Bone marrow (tissue), 2 donors: ENCODE measurements at places on chromosomes 3 and 15.

DNA sequence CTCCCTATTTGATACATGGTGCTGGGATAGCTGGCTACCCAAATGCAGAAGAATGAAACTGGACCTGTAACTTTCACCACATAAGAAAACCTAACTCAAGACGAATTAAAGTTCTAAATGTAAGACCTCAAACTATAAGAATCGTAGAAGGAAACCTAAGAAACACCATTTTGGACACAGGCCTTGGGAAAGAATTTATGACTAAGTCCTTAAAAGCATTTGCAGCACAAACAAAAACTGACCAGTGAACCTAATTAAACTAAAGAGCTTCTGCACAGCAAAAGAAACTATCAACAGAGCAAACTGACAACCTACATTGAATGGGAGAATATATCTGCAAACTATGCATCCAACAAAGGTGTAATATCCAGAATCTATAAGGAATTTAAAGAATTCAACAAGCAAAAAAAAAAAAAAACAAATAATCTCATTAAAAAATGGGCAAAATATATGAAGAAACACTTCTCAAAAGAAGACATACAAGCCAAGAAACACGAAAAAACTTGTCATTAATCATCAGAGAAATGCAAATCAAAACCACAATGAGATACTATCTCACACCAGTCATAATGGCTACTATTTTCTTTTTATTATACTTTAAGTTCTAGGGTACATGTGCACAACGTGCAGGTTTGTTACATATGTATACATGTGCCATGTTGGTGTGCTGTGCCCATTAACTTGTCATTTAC, 37.0 kb downstream of the HDGFL3 start:
- DNase-seq, result no peak

- no peak for DNase-seq
Observed at GRCh38 chr3:62970648-62971047, 95.4 kb upstream of the CADPS start.

DNA sequence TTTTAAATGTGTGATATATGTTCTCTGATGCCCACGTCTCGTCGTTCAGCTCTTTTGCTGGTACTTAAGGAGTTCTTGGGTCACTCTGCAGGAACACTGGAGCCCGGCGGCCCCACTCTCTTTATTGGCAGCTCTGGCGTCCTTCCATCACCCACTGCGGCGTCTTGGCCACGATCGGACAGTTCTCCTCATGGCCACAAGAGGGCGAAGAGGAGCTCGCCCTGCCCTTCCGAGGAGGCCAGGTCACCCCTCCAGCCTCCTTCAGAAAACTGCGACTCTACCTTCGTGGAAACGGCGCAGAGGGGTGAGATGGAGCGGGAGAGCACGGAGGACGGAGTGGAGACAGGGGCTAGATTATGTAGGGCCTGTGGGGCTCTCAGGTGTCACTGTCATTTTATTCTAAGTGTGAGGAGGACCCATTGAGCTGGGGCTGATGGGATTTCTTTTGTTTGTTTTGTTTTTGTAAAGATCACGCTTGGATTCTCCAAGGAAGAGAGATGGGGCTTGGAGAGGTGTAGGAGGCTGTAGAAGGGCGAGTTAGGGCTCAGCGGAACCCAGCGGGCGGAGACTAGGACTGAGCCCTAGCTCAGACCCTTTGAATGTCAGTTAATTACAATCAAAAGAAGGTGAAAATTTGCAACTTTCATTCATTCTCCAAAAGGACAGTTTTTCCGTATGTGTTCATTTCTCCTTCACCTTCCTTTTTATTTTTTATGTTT, 28.0 kb upstream of the GABRA5 start:
- DNase-seq, result no peak

- no peak for DNase-seq
Observed at GRCh38 chr15:47644722-47645121, 72.6 kb upstream of the SEMA6D start.

DNA sequence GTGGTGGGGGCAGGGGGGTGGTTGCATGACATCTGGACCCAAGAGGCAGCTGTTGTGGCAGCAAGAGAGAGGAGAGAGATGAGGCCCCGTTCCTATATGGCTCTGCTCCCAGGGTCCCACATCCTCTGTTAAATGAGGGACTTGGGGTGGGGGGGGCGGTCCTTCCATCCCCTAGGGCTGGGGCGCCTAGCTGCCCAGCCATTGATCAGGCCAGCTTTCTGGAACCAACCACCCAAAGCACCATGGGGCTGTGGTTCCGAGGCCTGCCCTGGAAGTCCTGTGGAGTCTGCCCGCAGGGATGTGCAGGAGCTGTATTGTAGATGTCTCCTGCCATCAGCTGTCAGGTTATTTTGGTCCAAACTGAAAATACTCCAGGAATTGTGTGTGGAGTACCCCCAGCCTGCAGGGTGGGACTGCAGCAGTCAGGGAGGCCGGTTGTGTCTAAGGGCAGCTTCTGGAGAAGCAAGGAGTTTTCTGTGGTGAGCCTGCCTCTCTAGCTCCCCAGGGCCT, 5.2 kb downstream of the FURIN start:
- DNase-seq, result no peak

GRCh38 chr3:171525437-171525836, 65.2 kb upstream of the TNIK start:
- no peak for DNase-seq

DNA sequence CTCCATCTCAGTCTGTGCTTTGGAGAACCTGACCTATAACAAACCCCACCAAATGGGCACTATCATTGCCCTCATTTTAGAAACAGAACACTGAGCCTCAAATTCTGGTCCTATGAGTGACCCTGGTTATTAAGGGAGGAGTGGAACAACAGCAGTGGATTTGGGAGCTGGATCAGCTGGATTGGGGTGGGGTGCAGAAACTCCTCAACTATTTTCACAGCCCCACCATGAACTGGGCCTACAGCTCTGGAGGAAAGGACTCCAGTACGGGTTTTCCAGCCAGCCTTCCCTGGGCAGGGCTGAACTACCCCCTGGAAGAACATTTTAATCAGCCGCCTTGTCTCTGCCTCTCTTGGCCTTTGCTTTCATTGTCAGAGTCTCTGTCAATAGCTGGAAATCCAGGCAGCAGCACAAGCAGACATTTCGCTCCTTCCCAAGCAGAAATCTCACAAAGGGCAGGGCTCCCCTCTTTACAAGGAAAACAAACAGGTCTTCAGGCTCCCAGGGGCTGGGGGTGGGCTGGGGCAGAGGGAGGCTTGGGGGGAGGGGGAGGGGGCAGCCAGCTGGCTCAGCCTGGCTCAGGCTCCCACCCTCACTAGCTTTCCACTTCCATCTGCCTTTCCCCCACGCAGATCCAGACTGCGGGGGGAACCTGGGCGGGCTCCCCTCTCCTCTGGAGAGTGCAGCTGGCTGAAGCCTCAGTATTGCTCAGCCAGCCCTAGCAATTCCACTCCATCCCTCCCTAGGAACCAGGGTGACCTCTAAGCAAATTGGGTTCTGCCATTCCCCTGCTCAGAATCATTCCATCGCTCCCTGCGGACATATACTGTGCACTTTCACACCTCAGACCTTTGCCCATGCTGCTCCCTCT, 13.7 kb upstream of the TLE3 start:
- DNase-seq, result no peak

DNA sequence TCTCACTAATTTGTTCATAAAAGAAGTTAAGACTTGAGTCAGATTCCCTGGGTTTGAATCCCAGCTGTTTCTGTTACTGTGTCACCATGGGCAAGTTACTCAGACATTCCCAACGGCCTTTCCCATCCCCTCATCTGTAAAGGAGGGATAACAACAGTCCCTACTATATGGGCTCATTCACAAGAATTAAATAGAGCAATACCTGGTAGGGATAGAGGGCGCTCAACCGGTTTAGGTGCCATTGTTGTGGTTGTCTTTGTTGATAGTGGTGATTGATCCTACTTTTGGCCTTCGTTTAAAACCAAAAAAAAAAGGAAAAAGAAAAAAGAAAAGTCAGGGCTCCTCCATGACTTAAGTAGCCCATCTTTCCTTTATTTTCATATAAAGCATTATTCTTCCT, 563.1 kb downstream of the GRM7 start:
- no peak for DNase-seq

DNA sequence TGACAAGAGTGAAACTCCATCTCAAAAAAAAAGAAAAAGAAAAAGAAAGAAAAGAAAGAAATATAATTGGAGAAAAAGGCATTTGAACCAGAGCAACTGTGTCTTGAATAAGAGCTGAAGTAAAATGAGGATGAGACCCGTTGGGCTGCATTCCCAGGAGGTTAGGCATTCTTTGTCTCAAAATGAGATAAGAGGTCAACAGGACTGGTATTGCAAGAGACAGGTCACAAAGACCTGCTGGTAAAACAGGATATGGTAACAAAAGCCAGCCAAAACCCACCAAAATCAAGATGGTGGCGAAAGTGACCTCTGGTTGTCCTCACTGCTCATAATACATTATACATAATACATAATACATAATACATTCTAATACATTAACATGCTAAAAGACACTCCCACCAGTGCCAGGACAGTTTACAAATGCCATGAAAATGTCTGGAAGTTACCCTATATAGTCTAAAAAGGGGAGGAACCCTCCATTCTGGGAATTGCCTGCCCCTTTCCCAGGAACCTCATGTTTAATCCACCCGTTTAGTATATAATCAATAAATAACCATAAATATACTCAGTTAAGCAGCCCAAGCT, 8.6 kb upstream of the TIPIN start:
- DNase-seq, result no peak

GRCh38 chr3:150371741-150372254, 36.3 kb upstream of the TSC22D2 start:
- no peak for DNase-seq

GRCh38 chr15:42832576-42832975, 88.0 kb downstream of the TTBK2 start:
- DNase-seq, result no peak

DNA sequence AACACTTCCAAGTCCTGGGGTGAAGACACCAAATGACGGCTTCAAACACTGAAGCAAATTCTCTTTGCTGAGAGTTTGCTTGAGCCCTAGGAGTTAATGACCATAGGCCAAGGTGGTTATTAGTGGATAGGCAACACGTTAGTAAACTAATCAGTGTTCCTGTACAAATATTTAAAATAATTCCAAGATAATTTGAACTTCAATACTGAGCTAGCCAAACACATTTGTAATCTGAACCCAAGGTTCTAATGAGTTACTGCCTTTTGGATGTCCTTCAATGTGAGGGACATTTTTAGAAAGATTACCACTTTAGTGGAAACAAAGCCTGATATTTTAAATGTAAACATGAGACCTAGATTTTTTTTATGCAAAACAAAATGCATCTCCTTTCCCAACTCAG, 94.6 kb downstream of the THRB start:
- no peak for DNase-seq

- no peak for DNase-seq
Observed at GRCh38 chr3:50442945-50443579, 60.4 kb downstream of the CACNA2D2 start.

GRCh38 chr3:10023587-10024310, 2.5 kb upstream of the FANCD2 start:
- no peak for DNase-seq

- peak; percentile 78 for DNase-seq
Observed at GRCh38 chr15:81023483-81024264, 23.0 kb downstream of the TLNRD1 start.

GRCh38 chr3:48000212-48000611, 16.0 kb downstream of the MAP4 start:
- DNase-seq, result no peak

DNA sequence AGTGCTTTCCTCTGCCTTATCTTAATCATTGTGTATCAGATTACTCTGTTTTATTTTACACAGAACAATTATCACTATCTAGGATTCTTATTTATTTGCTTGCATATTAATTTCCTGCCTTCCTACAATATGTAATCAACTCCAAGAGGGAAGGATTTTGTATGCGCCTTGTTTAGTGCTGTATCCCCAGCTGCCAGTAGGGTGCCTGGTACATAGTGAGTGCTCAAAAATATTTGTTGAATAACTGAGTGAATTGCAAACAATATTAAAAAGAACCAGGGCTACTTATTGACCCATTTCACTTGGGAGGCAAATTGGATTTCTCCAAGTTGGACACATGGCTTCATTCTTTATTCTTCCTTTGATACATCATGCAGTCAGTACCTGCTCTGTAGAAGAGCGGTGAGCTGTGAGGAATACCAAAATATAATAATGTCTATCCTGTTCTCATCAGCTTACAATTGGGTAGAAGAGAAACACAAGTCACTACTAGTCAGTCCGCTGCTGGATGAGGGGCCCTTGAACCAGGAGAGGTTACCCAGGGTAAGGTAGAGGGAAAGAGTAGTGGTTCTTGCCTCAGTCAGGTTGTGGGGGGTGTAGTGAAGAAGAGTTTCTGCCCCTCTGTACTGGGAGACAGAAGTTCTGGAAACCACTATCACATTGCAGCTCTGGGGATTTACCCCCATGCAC, 233.9 kb upstream of the ZBTB20 start:
- no peak for DNase-seq

DNA sequence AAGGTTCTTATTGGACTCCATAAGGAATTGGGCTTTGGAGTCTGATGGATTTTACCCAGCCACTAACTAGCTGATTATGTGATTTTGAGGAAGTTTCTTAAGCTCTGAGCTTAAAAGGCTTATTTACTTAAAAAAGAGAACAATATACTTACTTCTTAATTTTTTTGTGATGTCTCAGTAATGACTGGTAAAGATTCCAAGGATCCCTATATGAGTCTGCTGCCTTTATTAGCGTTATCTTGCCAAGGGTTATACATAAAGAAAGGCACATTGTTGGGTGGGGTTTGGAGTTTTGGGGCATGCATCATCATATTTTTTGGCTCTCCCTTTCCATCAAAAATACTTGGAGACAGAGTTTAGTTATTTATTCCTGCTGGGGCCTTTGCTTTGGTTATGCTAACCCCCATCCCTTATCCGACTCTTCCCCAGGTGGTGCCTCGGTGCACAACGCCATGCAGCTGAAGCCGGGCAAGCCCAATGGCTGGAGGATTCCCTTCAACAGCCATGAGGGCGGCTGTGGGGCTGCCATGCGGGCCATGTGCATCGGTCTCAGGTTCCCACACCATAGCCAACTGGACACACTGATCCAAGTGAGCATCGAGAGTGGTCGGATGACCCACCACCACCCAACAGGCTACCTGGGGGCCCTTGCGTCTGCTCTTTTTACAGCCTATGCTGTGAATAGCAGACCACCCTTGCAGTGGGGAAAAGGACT, 6.7 kb downstream of the ADPRH start:
- DNase-seq, result no peak

GRCh38 chr3:47365213-47366153, 15.3 kb upstream of the PTPN23 start:
- no peak for DNase-seq

DNA sequence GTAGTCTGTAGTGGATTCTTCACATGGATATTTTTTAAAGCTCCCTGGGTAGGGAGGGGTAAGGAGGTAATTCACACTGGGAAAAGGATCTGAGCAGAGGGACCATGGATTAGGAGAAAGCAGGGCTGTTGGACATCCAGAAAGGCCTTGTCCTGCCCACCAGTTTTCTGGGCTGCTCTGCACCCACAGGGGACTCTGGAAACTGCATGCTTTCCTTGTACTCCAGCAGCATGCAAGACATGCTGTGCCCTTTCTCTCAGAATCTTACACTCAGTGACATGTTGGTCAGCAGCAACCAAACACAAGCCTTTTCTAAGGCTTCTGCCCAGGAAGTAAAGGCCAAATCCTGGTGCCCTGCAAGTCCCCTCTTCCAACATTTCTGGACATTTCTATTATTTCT, 2.5 kb upstream of the FBN1 start:
- no peak for DNase-seq

- no peak for DNase-seq
Observed at GRCh38 chr15:86494475-86494874, 414.8 kb downstream of the AGBL1 start.

- DNase-seq, result no peak
Observed at GRCh38 chr15:45168751-45169551, 18.8 kb downstream of the SHF start.
